ENCODE measurements at places on chromosomes 3 and 15.
A peak's percentile ranks its signal among the peaks of the same experiment; 100 is the strongest.

GRCh38 chr15:74790080-74790916, 8.4 kb downstream of the CSK start:
- DNase-seq, result no peak

- DNase-seq, result no peak
Observed at GRCh38 chr3:14304101-14305045, 98.0 kb upstream of the SLC6A6 start.

GRCh38 chr3:179081885-179082284, 10.3 kb upstream of the ZMAT3 start:
- no peak for DNase-seq

DNA sequence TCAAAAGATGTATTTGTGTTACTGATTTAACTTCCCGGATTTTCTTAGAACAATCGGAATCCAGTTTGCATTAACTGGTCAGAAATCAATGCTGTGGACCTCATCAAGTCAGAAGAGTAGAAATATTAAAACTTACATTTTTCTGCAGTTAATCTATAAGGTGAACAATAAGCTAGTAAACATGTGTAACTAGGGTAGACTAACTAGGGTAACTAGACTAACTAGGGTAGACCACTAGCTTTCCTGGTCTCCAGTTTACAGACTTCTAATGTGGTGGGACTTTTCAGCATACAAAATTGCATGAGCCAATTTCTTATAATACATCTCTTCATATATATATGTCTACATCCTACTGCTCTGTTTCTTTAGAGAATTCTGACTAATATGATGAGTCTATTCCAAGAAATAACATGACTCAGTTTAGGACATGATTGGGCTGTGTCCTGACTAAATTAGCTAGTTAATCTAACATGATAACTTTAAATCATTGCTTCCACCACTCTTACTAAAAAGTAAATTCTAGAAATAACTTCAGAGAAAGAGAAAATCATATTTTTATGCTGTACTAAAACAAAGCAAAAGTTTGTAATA, 5.3 kb downstream of the PLSCR2 start:
- DNase-seq, result no peak

GRCh38 chr3:148735597-148735996, 37.9 kb downstream of the AGTR1 start:
- DNase-seq, result no peak

DNA sequence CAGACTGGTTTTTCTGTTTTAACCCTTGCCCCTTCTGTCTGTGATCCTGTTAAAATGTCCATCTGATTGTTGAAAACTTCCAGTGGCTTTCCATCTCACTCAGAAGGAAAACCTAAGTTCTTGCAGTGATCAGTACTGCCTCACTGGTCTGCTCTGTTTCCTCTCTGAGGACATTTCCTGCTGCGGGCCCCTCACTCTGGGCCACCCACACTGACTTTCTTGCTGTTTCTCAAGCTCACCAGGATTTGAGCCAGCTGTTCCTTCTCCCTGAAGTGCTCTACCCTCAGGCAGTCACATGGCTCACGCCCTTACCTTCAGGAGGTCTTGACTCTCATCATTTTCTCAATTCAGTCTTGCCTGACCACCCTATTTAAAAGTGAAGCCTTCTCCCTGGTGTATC, 1.8 kb downstream of the GRK7 start:
- no peak for DNase-seq

GRCh38 chr3:183815563-183815940, 9.8 kb downstream of the MAP6D1 start:
- DNase-seq, result no peak

- DNase-seq, result peak; percentile 94
Observed at GRCh38 chr15:27382361-27383025, 411.5 kb downstream of the GABRG3 start.

DNA sequence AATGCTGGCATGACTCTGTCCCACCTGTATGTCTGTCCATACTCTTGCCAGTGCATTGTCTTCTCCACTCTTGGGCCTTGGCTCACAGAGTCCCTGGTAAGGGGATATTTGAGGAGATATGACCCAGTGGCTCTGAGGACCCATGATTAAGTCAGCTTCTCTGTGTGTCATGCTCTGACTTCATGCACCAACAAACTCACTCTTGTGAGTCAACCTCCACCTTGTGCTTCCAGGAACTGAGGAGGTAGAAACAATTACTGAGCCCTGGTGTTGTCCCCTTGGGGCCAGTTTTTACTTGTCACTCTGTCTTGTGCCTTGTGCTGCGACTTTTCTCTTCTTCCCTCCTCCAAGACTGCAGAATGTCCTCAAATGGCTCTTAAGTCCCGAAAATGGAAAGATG, 127.1 kb downstream of the ABHD5 start:
- no peak for DNase-seq

GRCh38 chr3:13526626-13526949, 22.3 kb upstream of the FBLN2 start:
- DNase-seq, result no peak

GRCh38 chr15:70348581-70349344, 251.0 kb upstream of the TLE3 start:
- DNase-seq, result no peak

DNA sequence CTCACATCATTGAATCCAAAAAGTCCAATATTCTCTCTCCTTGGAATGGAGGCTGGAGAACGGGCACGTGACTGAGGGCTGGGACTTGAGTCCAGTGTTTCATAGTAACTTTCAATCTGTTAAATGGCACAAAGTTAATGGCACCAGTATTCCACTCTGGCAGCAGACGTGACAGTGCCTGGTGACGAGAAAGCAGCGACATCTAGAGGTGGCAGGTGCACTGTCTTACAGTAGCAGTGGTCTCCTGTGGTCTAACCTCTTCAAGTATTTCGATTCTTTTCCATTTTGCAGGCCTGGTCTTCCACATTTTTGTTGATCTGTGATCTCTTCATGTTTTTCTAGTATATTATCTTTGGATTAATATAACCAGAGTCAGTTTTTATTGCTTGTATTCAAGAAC, 107.1 kb downstream of the OXSM start:
- peak; percentile 7 for DNase-seq

DNA sequence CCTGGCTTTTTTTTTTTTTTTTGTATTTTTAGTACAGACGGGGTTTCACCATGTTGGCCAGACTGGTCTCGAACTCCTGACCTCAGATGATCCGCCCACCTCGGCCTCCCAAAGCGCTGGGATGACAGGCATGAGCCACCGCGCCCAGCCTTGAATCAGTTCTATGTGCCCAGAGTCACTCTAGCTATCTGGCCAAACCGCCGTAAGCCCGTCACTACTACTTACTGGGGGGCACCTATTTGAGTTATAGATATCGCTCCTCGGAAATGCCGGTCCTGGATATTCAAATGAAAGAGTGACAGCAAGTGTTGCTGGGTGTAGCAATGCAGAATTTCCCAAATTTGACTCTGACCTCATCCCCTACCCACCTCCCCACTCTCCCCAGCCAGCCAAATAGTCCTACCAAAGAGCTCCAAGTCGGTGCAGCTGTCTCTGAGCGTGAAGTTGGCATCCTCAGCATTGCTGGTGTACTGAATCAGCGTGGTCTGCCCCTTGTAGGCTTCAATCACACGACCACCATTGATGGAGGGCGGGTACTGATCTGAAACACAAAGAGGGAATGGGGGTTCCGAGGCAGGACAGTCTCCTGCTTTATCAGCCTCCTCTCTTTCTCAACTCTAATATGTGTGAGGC, 38.1 kb downstream of the MUC20 start:
- no peak for DNase-seq

- no peak for DNase-seq
Observed at GRCh38 chr3:130960139-130960795, 66.4 kb downstream of the ASTE1 start.

DNA sequence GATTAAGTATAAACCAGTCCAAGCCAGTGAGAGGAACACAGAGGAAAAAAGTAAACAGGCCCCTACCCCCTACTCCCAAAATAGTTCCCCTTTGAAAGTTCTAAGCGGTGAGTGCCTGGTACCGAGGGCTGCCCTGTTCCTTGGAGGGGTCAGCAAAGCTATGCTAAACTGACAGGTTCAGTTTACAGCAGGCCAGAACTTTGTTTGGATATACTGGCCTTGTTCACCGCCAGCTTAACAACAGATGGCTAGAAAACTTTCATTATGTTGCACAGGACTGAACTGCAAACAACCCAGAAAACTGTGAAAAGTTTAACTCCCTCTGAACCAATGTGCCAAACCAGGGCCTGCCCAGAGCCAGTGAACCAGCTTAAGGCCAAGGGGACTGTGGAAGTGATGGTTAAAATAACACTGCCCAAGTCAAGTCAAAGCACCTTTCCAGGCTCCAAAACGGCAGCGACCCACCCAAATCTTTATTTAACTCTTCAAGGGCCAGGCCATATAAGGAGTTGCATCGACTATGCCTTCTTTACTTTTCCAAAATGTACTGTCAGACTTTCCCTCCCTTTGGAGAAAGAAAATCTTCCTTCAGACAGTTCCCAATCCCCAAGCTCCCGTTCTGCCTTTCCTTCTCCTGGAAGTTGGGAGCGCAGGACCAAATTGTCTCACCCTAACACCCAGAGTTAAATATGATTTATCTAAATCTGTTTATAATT, 448.0 kb downstream of the FOXP1 start:
- DNase-seq, result no peak

Data from NCI-H524 treated with DMSO at 0.1 percent for 48 hours (cell line).